ENCODE measurements at places on chromosomes 2 and 18.

DNA sequence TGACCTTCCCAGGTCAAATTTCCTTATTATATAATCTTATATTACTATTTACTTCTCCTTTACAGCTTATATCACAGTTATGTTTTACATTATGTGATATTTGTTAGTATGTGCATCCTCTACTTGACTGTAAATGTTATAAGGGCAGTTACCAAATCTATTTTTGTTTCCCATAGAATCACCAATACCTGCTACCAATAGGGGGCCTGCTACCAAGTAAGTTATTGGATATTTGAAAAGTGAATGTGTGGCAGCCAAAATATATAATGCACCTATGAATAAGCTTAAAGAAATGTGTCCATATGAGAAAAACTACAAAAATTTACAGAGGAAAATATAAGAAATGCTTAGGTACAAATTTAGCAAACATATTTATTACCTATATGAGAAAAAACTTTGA, 23.9 kb upstream of the CTAGE1 start:
- DNase-seq, result no peak

GRCh38 chr2:75994759-75995158, 284.0 kb upstream of the GCFC2 start:
- no peak for DNase-seq

DNA sequence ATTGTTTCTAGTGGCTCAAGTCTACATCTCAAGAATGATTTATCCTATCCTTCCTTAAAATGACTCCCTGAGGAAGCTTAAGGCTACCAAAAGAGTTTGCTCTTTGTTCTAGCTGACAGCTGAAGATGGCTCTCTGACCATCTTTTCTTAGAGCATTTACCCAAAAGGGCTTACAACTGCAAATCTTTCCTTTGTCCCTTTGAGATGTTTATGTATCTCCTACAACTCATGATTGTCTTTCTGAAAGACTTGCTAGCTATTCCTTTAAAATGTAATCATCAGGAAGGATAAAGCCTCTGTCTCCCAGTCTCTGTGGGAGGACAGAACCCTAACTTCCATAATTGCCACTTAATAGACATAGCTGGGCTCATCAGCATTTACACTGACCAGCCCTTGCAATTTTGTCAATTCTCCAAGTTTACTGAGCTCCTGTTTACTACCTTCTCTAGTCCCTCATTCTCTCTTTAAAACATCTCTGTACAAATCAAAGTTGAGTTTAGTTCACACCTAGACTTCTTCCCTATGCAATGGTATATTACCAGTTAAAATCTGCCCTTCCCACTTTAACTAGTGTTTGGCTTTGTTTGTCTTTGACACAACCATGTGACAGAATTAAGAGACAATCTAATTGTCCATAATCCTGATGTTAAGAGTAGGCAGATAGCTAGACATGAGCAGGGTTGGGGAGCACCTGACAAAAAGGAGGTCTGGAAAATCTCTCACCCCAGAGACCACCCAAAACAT, 188.2 kb downstream of the PTH2R start:
- DNase-seq, result no peak

DNA sequence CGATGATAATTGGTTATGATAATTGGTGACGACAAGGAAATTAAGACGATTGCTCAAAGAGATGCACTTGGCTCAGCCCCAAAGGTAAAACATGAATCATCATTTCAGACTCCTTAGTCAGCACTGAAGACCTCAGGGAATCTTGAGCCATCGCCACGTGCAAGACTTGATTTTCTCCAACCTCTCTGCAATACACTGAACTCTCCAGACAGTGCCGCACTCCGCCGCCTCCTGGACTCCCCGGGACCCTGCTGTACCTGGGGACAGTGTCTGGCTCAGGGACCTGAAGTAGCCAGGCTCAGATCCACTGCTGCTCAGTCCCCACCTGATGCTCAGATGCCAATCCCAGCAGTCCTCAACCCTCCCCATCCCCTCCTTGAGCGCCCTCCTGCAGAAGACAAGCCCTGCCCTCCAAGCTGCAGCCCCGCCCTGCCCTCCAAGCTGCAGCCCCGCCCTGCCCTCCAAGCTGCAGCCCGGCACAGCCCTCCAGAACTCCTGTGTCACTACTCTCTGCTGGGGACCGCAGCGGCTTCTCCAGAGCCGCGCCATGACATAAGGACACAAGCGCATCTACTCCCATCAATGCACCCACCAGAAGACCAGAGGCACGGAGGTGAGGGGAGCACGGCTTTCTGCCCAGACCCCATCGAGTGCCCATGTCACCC, 1.1 kb downstream of the TMEM18 start:
- DNase-seq, result peak; percentile 11

DNA sequence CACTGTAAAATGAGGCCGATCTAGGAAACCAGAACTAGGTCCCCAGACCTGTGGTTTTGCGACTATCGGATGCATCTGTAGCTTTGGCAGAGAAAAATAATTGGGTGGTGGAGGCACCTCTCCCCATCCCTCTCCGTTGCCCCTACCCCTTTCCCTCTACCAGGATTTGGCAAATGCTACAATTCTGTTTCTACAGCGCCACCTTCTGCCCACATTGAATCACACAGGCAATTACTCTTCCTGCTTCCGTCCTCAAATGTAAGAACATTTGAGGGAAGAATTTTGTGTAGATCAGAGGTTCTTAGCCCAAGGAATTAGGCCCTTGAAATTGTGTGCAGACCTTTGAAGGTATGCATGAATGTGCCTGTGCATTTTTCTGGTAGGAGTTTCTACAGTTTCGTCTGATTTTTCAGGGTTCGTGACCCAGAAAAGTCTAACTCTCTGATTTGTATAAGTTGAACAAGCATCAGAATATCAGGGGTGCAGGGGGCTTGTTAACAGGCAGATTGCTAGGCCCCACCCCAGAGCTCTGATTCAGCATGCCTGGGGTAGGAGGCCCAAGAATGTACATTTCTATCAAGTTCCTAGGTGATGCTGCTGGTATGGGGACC, 11.2 kb downstream of the ATP6V1B1 start:
- peak; percentile 54 for DNase-seq

DNA sequence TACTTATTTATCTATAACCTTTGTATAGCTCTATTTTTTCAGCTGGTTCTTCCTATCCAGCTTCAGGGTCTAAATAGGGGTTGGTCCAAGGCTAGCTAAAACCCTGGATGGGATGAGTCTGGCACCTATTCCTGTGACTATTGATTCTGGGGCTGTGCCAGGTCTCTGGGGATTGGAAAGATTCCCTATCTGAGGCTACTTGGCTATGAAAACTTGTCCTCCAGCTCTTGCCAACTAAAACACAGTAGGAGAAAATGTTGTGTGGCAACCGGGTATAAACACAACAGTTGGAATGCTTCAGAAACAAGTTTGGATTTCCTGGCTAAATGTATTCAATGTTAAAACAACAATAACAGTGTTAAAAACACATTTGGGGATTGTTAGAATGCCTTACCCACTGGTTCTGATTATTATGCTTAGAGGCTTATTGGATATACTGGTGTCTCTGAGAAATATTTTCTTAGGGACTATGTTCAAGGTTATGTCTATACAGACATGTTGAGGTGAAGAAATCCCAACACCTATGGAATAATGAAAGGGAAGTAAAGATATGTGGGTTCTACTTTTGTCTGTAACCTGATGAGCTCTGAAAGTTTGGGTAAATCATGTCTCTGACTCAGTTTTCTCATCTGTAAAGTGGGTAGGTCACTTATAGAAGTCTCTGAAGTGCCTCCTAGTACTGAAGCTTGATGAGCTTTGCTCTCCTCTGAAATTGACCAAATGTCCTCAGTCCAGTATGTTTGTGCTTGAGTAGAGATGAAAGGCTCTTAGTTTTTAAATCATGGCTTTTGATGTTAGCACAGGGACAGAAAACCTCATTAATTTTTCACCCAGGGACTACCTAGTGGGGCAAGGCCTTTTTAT, 460.7 kb downstream of the MTX2 start:
- DNase-seq, result no peak

DNA sequence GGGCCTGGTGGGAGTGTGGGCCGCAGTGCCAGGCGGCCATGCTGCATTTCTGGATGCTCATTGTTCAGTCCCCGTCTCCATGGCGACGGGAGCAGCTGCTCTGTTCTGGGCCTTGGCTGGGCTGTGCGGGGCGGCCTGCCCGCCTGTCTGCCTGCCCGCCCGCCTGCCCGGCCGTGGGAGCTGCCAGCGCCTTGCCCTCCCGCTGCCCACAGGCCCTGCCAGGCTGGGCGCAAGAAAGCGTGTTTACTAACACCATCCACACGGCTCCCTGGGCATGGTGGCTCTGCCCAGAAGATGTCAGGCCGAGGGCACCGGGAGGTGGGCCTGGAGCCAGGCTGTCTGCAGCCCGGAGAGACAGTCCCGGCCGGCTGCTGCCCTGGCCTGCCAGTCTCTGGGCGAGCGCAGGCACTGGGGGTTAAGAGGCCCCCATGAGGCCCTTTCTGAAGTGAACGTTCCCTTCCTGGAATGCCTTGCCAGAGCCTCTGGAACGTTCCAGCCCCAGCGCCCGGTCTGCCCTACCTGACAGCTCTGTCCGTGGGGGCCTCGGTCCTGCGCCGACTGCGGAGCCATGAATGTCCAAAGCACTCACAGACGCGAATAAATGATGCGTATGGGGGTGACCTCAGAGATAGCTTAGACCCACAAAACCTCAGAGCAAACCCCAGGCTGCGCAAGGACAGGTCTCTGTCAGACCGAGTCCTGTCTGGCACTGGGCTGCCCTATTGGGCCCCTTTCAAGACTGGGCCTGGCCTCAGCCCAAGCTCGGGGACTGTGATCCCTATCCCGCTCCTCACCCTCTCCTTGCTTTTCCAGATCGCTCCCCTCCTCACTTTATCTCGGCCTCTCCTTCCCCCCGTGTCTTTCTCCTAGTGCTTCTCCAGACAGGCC, 44.3 kb downstream of the MYCN start:
- DNase-seq, result no peak

DNA sequence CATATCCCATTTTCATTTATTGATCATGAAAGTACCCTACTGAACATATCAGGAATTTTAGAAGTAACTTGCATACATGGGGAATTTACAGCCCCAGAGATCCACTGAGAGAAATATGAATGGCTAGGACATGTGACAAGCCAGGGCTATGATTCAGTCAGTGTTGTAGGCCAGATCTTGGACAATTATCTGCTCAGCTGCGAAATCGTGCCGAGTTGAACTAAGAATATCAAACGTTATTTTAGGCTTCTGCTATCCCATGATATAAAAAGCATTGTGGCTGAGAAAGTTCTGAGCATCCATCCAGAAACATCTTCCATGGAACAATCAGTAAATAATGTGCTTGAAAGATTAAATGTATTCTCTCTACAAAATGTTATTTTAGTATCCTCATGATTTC, 85.7 kb upstream of the UNC80 start:
- no peak for DNase-seq

GRCh38 chr18:13435586-13436333, 217.2 kb downstream of the LDLRAD4 start:
- no peak for DNase-seq

DNA sequence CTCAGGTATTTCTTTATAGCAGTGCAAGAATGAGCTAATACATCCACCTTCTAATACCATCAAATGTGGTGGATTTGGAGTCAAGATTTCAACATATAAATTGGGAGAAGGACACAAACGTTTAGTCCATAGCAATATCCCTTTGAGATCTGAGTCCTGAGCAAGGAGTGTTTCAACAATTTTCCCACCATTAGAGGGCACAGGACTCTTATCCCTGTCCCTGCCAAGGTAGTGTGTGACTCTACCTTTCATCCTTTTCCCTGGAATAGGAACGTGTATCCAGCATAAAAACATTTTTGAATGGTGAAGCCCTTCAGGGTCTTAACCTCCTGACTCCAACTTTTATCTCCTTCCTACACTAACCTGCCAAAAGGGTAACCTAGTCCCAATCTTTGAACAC, 181.3 kb upstream of the SRD5A2 start:
- DNase-seq, result no peak

GRCh38 chr2:101732199-101732598, 34.7 kb downstream of the MAP4K4 start:
- peak; percentile 39 for DNase-seq

GRCh38 chr2:124323321-124323720, 298.2 kb downstream of the CNTNAP5 start:
- no peak for DNase-seq

DNA sequence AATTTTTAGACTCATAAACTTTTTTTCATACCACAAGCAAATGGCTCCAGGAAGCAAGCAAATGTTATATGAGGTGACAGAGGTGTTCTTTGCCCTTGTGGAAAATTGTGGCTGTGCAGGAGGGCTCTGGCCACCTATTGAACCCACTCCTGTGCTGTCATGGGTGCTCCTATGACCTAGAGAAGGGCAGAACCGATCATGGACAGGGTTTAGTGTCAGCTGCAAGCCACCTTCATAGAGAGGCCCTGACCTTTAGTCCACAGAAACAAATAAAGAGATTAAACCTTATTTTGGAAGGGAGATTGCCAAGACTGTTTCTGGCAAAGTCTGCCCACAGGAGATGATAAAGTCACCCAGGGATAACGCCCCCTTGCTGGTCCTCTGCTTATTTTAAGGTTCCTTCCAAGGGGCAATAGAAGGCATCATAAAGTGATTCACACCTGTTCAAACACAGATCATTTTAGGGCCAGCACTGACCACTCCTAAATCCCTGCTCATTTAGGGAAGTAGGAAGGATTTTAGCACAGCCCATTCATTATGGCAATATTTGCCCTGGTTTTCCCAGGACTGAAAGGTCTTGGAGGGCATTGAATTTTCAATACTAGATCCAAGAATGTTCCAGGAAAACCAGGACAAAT, 26.1 kb upstream of the STAT4 start:
- no peak for DNase-seq

DNA sequence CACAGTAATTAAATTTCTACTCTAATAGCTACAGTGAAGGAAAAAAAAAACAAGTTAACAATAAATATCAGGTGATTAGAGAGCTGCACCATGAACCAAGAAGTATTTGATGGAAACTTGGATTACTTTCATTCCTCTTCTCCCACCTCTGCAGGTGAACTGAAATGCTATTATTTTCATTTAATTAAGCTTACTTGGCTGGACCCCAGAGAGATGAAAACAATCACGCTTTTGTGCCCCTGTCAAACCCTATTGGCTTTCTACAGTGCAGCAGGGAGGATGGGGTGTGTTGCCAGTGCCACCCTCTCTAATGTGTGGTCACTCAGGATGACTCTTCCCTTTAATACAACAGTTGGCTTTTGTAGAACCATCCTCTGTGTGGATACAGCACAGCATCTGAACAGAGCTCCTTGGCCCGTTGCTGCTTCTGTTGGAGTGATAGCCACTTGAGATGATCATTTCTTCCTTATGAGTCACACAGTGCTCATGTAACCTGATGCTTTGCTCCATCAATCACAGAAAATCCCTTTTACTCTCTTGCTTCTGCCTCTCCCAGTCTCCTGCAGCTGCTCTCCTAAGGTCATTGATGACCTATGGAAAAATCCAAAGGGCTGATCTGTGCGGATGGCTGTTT, 5.5 kb upstream of the ARL4C start:
- no peak for DNase-seq

- no peak for DNase-seq
Measured at GRCh38 chr18:28168725-28169124, 8.2 kb downstream of the CDH2 start.
